ENCODE measurements at places on chromosomes 16 and 17.

DNA sequence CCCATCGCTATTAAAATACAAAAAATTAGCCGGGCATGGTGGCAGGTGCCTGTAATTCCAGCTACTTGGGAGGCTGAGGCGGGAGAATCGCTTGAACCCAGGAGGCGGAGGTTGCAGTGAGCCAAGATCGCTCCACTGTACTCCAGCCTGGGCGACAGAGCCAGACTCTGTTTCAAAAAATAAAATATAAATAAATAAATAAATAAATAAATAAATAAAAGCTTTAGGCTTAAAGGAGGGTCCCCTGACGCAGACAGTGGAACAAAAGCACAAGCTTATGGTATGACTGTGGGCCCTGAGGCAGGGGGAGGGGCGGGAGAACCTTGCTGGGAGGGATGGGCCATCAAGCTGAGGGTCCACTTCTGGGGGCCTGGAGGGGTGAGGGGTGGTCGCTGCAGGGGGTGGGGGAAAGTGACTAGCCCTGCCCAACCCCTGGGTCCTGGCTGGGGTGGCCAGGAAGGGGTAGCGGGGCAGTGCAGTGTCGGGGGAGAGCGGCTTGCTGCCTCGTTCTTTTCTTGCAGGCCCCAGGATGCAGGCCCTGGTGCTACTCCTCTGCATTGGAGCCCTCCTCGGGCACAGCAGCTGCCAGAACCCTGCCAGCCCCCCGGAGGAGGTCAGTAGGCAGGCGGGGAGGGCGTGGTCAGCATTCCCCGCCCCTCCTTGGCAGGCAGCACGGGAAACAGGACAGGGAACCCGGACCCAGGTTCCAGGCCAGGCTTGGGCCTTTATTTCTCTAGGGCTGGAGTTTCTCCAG, 4.7 kb downstream of the SERPINF1 start:
- no peak for DNase-seq

GRCh38 chr17:57108671-57109392, 23.8 kb downstream of the AKAP1 start:
- no peak for DNase-seq

- no peak for DNase-seq
Measured at GRCh38 chr16:48246066-48246465, 1.3 kb downstream of the ABCC11 start.

DNA sequence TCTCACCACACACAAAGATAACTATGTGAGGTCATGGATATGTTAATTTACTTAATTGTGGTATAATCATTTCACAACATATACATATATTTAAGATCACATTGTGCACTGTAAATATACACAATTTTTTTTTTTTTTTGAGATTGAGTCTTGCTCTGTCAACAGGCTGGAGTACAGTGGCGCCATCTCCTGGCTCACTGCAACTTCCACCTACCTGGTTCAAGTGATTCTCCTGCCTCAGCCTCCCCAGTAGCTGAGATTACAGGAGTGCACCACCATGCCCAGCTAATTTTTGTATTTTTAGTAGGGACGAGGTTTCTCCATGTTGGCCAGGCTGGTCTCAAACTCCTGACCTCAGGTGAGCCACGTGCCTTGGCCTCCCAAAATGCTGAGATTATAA, 11.5 kb upstream of the PRSS54 start:
- DNase-seq, result no peak

- no peak for DNase-seq
Measured at GRCh38 chr16:80893686-80894085, 89.3 kb upstream of the CDYL2 start.

- DNase-seq, result no peak
Measured at GRCh38 chr17:74219576-74220133, 6.3 kb downstream of the TTYH2 start.

DNA sequence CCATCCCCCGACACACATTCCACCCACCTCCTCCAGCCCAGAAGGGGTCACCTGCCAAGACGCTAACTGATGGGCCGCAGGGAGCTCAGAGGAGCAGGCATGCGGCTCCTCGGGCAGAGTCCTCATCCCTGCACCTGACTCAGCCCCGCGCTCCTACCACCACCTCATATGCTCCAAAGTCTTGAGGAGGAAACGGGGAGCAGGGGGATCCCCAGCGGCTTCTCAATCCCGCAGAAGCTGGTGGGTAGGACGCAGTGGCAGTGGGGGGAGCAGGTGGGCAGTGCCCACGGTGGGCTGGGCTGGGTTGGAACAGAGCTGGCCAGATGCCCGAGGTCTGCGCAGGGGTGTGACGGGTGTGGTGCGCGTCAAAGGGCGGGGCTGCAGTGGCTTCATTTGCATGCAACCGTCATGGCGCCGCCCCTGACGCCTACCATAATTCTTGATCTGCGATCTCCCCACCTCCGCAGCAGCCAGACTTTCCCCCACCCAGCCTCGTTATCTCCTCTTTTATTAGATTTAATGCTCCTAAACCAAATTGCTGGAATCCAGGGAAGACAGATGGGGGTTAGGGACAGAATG, 39.0 kb upstream of the EMP2 start:
- peak; percentile 38 for DNase-seq

DNA sequence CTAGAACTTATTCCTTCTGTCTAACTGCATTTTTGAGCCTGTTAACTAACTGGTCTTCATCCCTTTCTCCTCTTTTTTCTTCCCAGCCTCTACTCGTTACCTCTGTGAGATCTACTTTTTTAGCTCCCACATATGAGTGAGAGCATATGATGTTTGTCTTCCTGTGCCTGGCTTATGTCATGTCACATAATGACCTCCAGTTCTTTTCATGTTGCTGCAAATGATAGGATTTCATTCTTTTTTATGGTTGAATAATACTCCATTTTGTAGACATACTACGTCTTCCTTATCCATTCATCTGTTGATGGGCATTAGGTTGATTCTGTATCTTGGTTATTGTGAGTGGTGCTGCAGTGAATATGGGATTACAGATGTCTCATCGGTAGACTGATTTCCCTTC, 184.7 kb downstream of the PRKCA start:
- no peak for DNase-seq

All from omental fat pad (tissue), 4 donors.